ENCODE measurements at places on chromosomes 4 and X.

DNA sequence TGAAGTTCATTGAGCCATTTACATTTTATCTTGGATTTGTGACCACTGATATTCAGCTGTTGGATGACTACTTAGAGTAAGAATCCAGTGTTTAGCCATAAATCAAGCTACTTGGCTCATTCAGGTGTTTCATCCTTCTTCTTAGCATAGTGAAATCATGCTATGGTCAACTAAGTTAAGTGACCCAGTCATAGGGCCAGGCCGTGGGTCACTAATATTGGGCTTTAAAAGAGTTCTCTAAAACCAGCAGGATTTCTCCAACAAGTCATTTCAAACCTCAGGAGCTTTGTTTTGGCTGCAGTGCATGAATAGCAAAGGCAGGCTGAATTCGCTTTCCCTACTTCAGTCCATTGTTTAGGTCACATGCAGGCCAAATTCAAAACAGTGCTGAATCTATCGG lies 181.0 kb downstream of the MAML3 start:
- DNase-seq, result no peak

- DNase-seq, result no peak
These were observed 67.3 kb upstream of the HHIP start for GRCh38 chr4:144578681-144579080.

DNA sequence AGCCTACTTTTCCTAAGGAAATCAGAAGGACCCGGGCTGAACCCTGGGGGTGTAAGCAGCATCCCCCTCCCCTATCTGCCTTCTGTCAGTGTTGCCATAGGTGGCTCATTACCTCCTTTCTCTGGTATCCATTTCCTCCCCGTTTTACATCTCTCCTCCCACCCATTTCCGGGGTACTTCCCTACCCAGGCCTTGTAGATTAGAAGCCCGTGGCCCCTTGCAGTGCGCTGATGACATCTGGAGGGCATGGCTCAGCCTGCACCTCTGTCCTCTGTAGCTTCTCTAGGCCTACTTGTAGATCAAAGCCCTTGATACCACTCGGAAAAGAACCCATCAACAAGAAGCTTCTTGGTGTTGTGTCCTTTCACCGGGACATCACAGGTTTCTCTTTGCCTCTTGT lies 71.8 kb downstream of the NBDY start:
- DNase-seq, result no peak

DNA sequence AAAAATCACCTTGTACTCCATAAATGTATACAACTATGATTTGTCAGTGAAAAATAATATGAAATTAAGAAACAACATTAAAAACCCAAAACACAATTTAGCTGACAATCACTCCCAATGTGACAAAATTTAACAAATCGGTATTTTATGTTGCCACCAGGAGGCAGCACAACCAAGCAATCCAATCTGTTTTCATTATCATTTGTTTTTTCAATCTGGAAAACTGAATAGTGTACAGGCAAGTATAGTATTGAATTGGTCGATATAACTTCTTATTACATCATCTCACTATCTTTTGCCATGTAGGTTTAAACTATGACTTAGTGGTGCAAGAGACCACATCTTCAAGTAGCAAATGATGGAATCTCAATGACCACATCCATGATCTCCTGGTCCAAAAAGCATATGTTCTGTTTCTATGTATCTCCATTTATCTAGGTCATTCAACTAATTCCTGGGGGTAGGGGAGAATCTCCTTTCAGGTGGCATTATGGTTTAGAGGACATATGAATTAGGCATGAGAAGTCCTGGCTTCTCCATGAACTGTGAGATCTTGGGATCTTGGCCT lies 112.9 kb upstream of the AGA start:
- no peak for DNase-seq

DNA sequence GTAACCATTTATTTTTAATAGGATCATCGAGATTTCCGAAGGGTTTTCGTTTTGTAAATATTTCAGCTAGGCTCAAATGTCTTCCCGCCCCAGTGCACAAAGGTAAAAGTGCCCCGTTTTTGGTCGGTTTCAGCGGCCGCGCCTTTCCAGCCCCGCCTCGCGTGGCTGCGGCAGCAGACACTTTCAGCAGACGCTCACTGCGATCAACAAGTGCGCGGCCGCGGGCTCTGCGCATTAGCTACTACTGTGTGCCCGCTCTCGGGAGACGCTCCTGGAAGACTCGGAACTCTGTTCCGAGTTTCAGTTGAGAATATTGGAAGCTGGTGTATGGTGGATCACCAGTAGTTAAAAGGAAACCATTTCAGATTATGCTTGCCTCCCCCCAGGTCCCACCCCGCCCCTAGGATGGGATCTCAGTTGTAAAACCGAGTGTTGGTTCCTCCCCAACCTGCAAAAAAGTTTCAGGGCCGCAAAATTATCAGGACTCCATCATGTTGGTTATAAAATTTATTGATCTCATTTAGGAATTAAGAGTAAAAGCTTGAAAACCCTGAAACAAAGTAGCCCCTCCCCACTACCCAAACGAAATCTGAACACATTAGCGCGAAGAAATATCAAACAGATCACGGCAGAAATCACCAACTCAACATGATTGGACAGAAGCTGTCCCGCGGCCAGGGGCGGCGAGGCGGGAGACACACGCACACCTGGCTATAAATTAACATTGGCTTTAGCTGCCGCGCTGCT lies 2.2 kb downstream of the SOX3 start:
- DNase-seq, result no peak

DNA sequence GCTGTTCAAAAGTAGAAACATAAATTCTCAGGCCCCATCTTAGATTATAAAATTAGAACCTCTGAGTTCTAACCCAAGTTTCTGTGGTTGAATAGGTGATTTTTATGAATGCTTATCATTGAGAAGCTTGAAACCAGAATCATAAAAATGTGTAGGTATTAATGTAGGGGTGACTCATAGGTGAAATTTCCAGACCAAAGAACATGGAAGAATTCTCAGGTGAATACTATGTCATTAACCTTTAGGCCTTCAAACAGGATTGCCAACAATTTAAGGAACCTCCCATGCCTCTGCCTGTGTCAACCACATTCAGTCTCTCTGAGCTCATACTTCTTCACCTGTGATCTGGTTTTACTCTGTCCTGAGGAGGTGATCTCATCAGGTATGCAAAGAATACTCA lies 177.8 kb downstream of the NPFFR2 start:
- no peak for DNase-seq

DNA sequence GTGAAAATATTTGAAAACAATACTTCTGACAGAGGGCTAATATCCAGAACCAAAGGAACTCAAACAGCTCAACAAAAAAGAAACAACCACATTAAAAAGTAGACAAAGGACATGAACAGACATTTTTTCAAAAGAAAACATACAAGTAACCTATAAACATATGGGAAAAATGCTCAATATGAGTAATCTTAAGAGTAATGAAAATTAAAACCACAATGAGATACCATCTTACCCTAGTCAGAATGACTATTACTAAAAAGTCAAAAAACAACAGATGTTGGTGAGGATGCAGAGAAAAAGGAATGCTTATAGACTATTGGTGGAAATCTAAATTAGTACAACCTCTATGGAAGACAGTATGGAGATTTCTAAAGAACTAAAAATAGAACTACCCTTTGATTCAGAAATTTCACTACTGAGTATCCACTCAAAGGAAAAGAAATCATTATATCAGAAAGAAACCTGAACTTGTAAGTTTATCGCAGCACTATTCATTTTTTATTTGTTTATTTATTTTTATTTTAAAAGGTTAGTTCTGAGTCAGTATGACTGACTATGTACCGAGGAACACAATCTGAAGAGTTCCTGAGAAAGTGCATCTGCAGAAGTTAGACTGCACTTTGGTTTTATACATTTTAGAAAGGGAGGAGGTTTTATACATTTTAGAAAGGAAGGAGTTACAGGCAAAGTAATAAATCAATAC lies 231.3 kb downstream of the INPP4B start:
- no peak for DNase-seq

DNA sequence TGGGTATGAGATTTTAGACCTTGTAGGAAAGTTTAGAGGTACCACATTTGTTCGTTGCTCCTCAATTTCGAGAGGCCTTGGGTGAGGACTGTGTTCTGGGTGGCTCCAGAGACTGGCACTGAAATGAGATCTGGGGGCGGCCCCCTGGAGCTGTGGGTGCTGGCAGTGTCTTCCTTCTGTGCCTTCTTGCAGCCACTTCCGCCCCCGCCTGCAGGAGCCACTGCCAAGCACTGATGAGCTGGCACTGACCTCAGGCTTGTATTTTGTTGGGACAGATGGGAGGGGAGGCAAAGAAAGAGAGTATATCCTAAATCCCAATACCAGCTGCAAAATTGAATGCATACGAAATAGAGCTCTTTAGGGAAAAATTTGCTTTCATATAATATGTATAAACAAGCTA lies 64.5 kb upstream of the CLDN34 start:
- DNase-seq, result no peak

- no peak for DNase-seq
These were observed 49.6 kb upstream of the BCOR start for GRCh38 chrX:40147126-40147952.

- no peak for DNase-seq
These were observed 102.9 kb downstream of the HUWE1 start for GRCh38 chrX:53583571-53583970.

GRCh38 chrX:101602077-101602476 lies 15.7 kb downstream of the ARMCX6 start:
- DNase-seq, result no peak

GRCh38 chrX:23386260-23386659 lies 51.6 kb downstream of the PTCHD1 start:
- DNase-seq, result no peak

- no peak for DNase-seq
These were observed 98.9 kb downstream of the BCOR start for GRCh38 chrX:39998636-39999406.

DNA sequence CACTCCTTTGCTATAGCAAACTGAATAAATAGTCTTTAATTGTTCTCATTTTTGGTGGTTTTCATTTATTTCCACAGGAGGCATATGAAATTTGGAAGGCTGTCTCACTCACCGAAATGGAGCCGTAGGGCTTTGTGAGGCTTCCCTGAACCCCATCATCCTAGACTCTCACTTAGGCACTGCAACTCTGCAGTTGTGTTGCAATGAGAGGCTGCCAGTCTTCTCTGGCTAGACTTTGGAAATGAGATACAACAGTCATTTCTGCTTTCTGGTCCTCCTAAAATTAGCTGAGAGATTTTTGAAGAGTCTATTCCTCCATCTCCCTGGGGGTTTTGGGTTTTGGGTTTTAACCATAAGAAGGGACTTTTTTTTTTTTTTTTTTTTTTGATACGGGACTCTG lies 146.5 kb downstream of the SH3BGRL start:
- no peak for DNase-seq

GRCh38 chr4:175935016-175935661 lies 123.1 kb upstream of the GPM6A start:
- DNase-seq, result no peak

- DNase-seq, result no peak
These were observed 16.5 kb upstream of the TDO2 start for GRCh38 chr4:155887045-155887444.

DNA sequence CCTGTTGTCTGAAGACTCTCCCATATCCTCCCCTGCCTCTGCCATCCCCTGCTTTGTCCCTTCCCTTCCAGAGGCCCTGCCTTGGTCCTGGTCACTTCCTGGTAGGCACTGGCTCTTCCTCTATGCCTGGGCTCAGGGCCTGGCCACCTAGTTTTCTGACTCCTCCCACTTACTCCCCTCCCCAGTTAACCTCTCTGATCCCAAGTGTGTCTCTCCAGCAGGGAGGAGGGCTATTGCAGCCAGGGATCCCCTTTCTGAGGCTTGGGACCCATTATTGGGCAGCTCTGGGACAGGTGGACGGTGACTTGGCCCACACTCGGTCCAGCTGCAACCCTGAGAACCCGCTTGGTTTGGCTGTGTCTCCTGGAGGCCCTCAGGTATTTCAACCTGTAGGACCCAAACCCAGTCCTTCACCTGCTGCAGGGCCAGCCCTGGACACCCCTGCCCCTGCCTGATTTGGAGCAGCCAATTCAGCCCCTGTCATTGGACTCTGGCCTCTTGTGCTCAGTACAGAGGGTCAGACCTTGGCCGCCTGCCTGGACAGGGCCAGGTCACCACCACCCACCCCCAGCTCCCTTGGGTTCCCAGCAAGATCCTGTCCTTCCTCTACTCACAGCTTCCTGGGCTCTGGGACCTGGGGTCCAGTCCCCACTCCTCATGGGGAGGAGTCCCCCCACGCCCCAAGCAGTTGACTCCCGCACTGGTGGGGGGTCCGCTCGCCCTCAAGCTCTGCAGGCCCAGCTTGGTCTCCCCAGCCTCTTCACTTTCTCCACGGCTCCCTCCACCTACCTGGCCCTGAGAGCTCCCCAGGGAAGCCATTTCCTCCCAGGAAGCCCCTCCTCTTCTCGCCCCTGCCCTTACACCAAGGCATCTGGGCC lies 1.1 kb upstream of the SH3BP2 start:
- DNase-seq, result no peak

DNA sequence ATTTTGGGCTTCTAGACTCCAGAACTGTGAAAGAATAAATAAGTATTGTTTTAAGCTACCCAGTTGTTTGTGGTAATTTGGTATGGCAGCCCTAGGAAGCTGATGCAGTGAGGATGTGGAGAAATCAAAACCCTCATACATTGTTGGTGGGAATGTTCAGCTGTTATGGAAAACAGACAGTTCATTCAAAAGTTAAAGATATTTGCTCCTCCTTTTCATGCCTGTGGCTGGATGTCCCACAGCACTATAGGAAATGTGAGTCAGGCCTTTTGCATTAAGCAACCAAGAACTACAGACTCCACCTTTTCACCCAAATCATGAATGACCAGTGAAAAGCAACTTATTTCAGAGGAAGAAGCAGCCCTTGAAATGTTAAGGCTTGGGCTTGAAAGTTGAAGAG lies 6.7 kb downstream of the BBS12 start:
- no peak for DNase-seq

GRCh38 chrX:151753313-151754046 lies 18.9 kb downstream of the CNGA2 start:
- DNase-seq, result no peak

DNA sequence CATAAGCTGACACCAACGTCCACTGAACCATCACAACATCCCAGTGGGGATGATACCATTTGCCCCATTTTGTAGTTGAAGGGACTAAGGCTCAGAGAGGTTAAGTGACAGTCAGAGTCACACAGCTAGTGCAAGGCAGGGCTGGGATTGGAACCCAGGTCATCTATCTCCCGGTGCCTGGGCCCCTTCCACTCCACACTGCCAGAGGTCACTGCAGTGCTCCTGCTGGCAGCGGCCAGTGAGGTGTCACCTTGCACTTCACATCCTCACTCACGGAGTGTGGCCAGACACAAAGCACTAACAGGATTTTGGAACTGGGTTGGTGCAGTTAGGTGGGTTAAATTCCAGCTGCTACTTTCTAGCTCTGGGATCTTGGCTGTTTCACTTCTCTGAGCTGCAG lies 118.7 kb downstream of the ENPP6 start:
- no peak for DNase-seq

DNA sequence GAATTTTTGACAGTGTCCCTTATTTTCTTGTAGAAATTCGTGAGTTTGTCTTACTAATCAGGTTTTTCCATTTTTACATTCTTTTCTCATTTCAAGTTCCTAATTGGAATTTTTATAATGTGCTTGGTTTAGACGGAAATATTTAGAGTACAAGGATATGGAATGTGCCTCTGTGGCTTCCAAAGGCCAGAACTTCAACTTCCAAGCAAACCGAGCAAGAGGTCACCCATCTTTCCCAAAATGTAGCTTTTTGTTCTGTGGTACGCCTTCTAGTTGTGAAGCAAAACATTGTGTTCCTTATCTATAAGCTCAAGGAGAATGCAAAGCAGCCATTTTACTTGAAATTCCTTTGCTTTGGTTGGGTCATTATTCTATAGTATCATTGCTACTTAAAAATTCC lies 212.8 kb upstream of the PACRGL start:
- DNase-seq, result no peak

- no peak for DNase-seq
These were observed 21.1 kb upstream of the STIM2 start for GRCh38 chr4:26839534-26839951.

GRCh38 chrX:79096145-79096556 lies 48.3 kb upstream of the GPR174 start:
- DNase-seq, result no peak

Measured in glomerular endothelial cell (primary cell).